ENCODE measurements at places on chromosomes 4 and X.

DNA sequence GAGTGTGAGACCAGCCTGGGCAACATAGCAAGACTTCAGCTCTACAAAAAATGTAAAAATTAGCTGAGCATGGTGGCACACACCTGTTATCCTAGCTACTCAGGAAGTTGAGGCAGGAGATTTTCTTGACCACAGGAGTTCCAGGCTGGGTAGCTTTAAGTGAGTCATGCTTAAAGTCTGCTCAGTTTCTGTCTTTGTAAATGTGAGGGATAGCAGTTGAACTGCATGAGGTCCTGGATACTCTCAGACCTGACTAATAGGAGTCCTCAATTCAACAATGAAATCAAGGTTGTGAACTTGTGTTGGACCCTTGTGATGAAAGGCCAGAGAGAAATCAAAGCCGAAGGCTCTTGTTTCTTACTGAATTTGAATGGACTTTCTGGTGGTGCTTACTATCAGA is 45.2 kb downstream of the STARD8 start:
- DNase-seq = no peak

GRCh38 chr4:106548446-106549044 is 180.0 kb upstream of the GIMD1 start:
- no peak for DNase-seq

DNA sequence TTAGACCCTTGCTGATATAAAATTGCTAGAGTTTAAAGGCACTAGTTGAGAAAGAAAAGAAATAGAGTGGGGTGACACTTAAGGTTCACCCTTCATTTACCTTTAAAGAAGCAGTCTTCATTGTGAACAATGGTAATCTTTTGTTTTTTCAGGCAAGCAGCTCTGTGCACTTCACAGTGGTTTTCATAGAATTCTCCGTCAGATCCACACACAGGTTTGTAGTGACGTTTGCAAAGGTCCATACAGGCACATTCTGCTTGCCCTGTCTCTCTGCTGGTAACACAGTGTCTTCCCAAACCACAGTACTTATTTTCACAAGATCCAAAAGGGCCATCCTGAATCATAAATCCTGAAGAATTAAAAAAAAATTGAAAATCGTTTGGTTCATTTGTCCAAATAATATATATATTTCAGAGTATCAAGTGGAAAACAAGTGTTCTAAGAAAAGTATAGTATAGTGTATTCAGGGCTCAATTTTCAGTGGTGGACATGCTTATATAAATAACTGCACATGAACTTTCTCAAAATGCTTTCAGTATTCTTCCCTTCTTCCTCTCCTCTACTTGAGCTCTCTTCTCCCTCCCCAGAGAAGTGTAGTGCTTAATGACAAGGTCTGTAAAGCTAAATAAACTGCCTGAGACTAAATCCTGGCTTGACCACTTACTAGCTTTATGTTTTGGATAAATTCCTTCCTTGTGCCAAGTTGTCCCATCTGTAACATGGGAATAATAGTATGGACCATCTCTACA is 243.3 kb downstream of the FSTL5 start:
- DNase-seq = no peak

DNA sequence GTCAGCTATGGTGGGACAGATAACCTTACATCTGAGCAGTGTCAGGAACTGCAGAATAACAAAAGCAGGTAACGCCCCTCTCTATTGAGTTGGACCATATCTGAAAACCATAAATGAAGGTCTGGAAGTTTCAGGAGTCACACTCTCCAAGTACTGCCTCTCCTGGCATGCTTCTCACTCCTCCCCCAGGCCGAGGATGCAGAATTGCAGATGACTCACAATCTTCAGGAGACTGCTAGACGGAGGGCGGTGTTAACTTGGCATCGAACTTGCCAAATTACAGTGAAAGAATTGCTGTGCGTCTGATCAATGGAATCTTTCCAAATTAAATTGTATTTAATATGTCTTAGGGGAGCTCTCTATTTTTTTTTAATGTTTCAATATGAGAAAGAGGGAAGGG is 67.1 kb upstream of the TRIM2 start:
- no peak for DNase-seq

DNA sequence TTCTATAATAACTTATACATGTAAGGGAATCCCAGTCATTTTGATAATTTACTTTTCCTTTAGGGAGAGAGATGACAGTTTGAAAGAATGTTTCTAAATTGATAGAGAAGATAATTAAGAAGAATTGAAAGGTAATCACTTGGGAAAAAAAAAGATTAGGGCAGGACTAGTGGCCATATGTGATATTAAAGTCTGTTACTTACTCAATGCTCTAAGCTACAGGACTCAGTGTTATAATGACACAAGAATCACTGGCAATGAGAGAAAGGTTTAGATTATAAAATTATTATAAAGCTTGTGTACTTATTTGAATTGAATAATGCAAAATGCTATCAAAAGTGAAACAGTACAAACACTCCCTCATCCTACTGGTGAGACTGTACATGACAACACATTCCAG is 265.3 kb downstream of the BANK1 start:
- no peak for DNase-seq

DNA sequence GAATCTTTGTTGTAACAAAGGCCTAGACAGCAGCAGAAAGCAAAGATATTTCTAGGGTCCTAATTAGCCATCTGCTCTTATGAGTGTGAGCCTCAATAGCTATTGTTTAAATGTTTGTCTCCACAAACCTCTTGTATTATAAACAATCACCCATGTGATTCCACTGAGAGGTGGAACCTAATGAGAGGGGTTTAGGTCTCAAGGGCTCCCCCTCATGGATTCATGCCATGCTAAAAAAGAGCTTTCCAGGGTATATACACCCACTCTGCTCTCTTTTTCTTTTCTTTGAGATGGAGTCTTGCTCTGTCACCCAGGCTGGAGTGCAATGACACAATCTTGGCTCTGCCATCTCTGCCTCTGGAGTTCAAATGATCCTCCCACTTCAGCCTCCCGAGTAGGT is 42.1 kb downstream of the TRIM61 start:
- DNase-seq = no peak

- DNase-seq = no peak
Measured at GRCh38 chr4:165288226-165288625, 39.2 kb upstream of the MSMO1 start.

DNA sequence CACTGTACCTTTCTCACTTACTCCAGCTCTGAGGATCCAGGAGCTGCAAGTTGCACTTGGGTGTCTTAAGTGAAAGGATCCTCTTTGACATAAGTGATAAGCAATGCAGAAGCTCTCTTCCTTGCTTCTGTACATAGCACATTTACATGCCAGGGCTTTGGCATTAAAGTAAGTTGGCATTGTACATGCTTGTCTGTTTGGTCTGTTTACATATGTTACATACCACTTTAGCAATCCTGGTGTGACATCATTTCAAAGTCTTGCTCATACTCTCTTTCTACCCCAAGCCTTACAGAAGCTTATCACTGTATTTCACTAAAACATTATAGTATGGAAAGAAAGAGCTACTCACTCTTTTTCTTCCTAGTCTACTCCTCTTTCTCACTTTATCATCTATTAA is 2548.3 kb downstream of the ARAP2 start:
- no peak for DNase-seq

DNA sequence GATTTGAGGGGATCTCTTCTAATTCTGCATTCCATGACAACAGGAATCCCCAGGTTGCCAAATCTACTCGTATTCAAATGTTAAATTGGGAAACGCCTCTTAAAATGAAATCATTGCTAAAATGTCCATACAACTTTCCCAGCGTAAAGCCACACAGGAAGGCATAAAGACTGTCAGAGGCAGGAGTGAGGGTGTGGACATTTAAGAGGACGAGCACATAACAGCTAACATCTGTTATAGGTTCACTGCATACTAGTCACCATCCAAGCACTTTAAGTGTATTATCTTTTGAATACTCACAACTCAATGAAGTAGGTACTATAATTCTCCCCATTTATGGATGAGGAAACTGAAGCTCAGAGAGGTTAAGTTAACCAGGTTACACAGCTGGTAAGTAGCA is 35.6 kb downstream of the ATG4A start:
- no peak for DNase-seq

GRCh38 chrX:77668391-77669237 is 117.4 kb downstream of the ATRX start:
- DNase-seq = no peak

DNA sequence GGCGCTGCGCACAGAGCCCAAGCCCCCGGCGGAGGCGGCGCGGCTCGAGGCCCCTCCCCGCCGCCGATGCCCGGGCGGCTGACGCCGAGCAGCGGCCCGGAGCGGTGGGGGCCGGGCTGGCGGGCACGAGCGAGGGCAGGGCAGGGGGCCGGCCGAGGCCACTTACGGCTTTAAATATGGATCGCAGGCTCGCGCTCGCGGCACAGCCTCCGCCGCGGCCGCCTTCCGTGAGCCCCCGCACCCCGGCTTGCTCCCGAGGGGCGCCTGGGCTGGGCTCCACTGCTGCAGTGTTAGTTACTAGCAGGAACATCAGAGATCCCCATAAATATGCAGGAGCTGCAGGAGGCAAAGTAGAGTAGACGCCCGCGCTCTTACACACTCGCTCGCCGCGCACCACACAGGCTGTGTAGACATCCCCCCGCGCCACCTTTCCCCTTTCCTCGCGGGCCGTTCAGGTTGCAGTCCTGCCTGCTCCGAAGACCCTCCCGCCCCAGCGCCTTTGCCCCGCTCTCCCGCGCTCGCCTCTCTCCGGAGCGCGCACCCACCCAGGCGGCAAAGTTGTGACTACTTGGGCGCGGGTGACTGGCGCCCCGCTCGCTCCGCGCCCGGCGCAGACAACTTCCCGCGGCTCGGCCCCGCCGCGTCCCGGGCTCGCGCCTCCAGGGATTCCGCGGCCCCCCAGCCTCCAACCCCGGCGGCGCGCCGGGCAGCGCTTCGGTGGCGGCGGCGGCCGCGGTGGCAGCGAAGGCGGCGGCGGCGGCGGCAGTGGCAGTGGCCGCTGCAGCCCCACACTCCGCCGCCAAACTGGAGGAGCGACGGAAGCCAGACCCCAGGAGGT is 152.0 kb upstream of the SLC4A4 start:
- DNase-seq = peak; percentile 31

DNA sequence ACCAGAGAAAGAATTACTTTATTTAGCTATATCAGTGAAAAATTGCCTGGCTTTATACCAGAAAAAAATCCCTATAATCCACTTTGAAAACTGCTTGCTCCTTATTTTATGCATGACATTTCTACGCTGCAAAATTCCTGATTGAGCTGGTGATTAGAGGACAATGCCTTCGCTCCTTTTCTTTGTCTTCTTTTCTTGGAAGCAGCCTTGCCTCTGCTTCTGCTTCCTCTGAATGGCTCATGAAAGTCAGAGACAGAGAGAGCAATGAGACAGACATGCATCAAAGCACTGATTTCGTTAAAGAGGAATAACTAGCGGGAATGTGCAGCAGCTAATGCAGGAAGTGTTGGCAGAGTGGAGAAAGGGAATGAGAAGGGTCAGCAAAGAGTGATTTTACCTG is 294.3 kb upstream of the IGFBP7 start:
- no peak for DNase-seq

DNA sequence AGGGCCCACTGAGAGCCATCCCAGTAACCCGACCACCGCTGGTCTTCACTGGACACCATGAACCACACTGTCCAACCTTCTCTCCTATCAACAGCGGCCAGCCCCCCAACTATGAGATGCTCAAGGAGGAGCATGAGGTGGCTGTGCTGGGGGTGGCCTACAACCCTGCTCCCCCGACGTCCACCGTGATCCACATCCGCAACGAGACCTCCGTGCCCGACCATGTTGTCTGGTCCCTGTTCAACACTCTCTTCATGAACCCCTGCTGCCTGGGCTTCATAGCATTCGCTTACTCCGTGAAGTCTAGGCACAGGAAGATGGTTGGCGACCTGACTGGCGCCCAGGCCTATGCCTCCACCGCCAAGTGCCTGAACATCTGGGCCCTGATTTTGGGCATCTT is 423.8 kb upstream of the EPHA5 start:
- no peak for DNase-seq

Measured in activated CD4-positive, CD25-positive, alpha-beta regulatory T cell treated with anti-CD3 and anti-CD28 coated beads, Interleukin-2, amount 50 U/mL, for 72 hours (primary cell).